ENCODE measurements at places on chromosomes 6 and 20. TPM values are rescaled to one million over a fixed set of nuclear protein-coding genes. Genes with fewer than 3 reads are reported as not detected.

- no peak for DNase-seq
Observed at GRCh38 chr6:165663377-165663735, 315 bp upstream of the PDE10A start.

DNA sequence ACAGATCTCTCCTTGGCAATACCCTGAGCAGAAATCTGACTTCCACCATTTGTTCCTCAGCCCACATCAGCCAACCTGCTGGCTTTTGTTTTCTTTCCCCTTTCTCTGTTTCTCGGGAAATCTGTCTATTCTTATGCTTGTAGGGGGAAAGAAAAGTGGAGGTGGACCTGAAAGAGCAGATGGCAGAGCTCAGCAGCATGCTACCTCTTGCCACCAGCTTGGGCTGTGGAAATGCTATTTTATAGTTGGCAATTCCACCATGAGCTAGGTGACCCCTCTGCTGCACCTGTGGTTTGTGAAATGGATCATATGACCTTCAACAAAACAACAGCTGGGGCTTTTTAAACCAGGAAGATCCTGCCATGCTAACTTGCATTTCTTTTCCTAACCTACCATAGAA is 6.8 kb upstream of the SPATS1 start:
- no peak for DNase-seq

GRCh38 chr6:34457742-34458735 is 7.8 kb upstream of the PACSIN1 start:
- DNase-seq: no peak

GRCh38 chr20:7248281-7249201 is 481.1 kb downstream of the BMP2 start:
- DNase-seq: no peak

DNA sequence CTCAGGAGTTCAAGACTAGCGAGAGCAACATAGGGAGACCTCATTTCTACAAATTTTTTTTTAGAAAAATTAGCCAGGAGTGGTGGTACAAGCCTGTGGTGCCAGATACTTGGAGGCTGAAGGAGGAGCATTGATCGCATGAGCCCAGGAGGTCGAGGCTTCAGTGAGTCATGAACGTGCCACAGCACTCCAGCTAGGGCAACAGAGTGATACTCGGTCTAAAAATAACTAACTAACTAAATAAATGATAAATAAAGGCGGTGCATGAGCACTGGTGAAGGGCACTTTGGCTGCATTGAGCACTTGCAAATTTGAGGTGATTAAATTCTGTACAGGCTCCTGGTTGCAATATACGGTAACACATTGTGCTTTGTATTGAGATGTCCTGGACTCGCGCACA is 13.5 kb downstream of the HLA-A start:
- DNase-seq: no peak

GRCh38 chr6:90940812-90941481 is 354.1 kb upstream of the MAP3K7 start:
- no peak for DNase-seq

DNA sequence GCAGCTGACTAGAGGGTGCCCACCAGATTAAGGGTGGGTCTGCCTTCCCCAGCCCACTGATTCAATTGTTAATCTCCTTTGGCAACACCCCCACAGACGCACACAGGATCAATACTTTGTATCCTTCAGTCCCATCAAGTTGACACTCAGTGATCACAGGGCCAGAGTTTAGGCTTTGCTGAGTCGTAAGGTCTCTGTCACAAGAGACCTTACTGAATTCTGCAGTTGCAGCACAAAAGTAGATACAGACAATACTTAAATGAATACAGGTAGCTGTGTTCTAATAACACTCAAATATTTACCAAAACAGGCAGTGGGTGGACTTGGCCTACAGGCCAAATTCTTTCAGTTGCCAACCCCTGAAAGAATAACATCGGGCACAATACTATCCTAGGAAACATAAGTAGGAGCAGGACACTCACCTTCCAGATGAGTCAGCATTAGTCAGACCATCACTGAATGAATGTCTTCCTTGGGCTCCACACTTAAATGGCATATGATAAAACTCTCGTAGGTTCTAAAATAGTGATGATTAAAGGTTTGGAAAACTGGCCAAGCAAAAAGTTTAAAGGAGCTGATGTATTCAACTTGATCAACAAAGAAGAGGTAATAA is 190.0 kb downstream of the UBE3D start:
- no peak for DNase-seq

GRCh38 chr20:63580796-63581461 is 6.9 kb upstream of the HELZ2 start:
- peak; percentile 71 for DNase-seq

- DNase-seq: no peak
Observed at GRCh38 chr6:161429921-161430490, 156.1 kb upstream of the AGPAT4 start.

INSM1 gene
- not detected for total RNA-seq

ZKSCAN3 gene
- 0.89 TPM for total RNA-seq
